ENCODE measurements at places on chromosomes 6 and 20.

- DNase-seq: no peak
Measured at GRCh38 chr6:12249541-12250382, 40.4 kb upstream of the EDN1 start.

GRCh38 chr6:160998766-160999165, 7.2 kb downstream of the MAP3K4 start:
- no peak for DNase-seq

GRCh38 chr6:127539272-127539671, 20.1 kb upstream of the MTCL3 start:
- DNase-seq: no peak

DNA sequence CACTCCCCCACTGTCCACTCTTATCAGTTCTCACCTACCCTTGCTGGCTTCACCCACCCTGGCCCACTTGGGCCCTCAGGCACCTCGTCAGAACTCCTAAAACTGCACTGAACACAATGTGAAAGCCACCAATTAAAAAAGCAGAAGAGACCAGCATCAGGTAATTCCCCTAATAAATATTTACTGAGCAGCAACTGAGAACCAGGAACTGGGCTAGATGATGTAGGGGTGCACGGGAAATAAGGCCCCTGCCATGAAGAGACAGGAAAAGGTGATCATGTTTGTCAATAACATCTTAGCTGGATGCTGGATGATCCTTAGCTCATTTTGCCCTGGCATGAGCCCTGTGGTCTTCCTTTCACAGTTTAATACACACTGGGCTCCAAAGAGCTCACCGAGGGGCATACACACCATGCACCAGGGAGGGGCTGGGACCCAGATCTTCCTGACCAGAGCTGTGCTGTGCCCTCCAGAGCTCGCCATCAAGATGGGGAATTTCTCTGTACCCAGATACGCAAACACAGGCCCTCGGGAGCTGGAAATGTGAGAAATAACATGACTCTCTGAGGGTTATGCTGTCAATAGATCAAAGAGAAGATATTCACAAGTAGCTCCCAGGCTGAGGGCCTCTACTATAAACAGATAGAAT, 113.6 kb upstream of the SLC22A16 start:
- DNase-seq: no peak

DNA sequence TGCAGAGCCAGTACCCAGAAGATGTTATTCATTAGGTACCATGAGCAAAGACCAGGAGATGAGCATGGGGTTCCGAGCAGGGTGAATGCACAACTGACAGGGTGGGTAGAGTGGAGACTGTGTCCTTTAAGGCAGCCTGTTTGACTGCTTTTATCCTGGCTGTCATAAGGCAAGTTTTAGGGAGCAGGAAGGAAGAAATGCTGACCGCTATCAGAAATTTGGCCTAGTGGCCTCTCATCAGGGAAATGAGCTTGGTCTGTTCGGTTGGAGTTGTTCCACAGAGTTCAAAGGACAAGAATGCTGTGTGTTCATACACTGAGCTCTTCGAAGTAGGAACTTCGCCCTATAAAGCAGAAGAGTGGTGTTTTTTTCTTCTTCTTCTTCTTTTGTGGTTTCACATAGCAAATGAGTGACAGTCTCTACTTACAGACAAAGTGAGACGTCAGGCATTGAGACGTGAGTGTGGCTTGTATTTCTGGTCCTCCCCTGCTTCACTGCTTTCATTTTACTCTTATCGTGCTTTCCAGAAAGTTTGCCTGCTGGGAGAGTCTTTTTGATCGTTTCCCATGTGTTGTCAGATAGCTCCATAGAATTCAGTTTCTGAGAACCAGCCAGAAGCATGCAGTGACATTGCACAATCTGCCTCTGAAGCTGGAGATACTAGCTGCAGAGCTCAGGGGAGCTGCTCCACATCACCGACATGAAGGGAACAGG, at the start of gene CASS4:
Gene CASS4 (plus strand): TSS at position 502 of the 714 bp plus-strand sequence. CDS start 199 bp downstream, at position 701.
- no peak for DNase-seq

GRCh38 chr20:63330940-63331339, 30.2 kb downstream of the CHRNA4 start:
- DNase-seq: no peak

DNA sequence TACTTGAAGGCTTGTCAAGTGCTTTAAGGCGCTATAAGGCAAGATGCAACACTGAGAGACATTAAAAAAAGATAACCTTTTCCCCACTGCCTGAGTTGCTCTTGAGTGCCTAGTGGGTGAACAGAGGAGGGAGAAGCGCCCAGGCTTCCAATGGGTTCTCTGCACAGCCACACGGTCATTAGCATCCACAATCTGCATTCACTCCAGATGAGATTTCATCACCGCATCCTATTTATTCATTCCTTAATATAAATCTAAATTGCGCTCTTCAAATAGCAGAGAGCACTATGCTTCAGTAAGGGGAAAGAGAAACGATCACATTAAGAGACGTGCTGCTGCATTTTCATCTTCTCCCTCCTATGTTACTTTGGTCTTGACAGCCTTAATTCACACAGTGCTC, 219.2 kb downstream of the ATXN1 start:
- no peak for DNase-seq

- no peak for DNase-seq
Measured at GRCh38 chr6:23783901-23784300, 342.1 kb upstream of the NRSN1 start.

DNA sequence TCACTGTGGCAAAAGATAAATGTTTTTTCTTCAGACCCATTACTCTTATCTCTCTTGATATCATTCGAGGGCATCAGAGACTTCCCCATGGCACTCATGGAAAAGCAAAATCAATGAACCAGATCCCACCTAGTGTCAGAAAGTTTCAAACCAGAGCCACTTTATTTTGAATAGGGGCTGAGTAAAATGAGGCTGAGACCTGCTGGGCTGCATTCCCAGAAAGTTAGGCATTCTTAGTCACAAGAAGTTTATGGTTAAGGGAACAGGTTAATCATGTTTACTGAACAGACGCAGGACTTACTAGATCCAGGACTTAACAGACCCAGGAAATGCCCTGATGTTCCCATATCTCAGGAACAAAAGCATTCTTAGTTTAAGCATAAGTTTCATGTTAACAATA, 369.9 kb downstream of the BTBD3 start:
- DNase-seq: no peak

DNA sequence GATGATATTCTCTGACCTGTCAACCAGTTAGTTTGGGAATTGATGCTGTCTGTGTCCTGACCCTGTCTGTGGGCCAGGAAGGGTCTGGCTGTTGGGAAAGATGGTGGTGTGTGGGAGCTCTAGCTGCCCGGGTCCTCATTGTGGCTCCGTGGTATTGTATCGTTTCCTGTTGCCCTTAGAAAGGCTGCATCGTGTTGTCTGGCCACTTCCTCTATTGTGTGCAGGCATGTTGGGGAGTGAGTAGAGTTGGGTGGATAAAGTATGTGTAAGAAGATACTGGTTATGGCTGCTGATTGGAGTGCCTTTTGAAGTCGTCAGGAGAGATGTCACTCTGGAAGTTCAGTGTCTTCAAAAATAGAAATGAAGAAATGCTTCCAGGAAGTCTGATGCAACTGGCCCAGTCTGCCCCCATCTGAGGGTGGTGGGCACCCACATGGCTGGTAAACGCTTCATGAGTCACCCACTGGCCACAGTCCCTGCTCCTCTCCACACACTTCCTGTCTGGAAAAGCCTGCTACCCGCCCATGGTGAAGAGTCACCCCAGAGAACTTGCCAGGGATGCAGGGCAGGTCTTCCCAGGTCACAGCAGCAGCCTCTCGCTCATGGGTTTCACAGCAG, 27.9 kb downstream of the PPARD start:
- no peak for DNase-seq

DNA sequence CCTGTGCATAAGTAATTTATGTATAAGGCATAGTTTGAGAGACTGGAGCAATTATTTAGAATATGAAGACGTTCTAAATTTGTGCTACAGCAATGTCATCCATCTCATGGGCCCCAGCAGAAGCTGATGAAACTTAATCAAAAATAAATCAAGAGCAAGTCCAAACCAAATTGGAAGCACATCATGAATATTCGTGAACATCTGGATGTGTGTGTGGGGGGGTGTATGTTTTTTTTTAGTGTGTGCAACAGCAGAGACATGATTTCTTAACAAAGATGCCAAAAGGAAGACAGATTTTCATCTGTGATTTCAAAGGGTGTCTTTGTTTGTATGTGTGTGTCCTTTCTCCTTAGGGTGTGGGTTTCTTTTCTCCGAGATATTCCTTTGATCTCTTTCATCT, 58.9 kb downstream of the SASH1 start:
- no peak for DNase-seq

GRCh38 chr20:53751620-53752318, 158.1 kb upstream of the ZNF217 start:
- DNase-seq: no peak

DNA sequence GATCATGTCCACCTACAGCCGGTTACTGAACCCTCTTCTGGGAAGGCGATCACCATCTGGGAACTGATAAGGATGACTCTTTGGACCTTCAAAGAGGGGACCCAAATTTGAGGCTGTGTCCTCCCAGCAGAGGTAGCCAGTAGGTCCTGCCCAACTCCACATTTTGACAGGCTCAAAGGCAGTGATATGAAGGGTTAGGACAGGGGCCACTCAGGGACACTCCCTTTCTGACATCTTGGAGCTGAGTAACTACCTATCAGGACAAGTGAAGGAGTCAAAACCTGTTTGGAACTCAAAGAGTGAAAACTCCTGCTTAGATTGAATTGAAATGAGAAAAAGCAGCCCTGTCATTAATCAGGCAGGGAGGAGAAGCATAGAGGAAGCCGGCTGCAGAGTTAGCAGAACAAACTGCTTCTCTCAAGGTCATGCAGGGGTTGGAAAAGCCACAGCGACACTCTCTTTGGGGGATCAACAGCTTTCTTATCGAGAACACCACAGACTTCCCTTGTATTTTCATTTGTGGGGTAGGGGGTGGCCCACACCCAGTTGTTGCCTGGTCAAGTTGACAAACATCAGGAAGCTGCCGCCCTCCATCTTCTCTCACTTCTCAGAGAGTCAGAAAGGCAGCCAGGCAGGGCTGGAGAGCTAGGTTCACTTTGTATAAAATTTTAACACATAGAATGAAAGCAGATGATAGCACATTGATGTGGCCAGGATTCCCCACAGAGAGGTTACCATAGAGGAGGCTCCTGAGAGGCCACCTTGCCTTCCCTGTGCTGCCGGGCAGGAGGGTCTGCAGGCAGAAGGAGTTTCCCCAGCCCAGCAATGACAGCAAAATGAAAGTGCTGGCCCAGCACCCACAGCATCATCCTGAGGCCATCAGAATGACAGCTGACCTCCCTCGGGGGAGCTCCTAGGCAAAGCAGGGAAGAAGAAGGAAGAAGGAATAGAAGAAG, 47.6 kb downstream of the AGPAT4 start:
- DNase-seq: no peak

DNA sequence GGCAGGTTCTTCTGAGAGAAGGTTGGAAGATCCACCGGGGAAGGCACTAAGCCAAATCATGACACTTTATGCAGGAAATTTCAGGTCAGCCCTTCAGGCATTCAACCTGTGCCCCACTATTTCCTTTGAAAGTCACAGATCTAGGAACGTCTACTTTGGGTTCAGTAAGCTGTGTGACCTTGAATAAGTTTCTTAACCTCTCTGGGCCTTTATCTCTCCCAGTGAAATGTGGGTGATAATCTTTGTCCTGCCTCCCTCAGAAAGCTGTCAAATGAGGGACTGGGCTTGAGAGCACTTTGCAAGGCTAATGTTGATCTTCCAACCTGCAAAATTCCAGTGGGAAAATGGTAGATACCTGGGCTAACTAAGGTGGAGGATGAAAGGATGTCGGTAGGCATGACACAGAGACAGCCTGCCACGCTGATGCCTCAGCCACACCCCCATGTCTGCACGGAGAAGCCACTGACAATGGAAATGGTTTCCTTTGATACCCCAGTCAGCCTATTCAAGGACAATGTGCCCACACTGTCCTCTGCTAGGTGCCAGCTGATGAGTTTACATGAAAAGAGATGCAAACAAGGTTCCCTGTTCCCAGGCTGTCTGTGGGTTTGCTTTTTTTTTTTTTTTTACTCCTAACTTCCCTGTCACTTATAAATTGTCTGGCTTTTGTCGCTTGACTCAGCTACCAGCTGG, 9.3 kb downstream of the BNIP5 start:
- no peak for DNase-seq

DNA sequence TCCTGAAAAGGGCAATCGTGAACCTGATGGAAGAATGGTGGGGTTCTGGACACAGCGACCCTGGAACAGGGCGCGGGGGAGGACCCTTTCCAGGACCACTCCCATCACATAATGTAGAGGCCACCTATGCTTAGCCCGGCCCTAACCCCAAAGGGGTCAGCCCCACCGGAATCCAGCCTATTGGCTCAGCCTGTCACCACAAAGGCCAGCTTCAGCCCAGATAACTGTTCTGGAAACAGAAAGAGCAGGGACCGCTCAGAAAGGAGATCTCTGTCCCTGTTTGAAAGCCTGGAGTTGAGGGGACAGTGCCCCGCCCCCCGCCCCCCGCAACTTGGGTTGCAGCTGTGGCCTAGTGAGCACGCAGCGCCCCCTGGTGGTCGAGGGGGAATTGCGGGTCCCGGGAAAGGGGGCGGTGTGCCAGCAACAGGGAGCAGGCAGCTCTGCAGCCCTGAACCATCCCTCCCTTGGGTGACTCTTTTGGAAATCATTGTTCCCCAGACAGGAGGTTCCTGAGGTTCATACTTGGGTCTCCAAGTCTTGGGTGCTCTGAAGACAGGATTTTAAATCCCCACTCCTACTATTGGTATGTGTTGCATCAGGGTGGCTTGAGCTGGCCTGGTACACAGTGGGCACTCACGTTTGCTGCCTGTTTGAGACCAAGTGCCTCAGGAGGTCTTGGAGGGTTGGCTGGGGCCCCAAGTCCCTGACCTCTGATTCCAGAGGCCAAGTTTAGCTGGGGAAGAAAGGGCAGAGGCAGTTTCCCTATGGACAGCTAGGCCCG, 1.5 kb downstream of the SIGLEC1 start:
- peak; percentile 71 for DNase-seq

Data from hindlimb muscle (tissue), 1 donor.